ENCODE measurements at places on chromosomes 5 and 9.

GRCh38 chr9:19967216-19967887, 178.5 kb upstream of the SLC24A2 start:
- DNase-seq = no peak

GRCh38 chr9:78288214-78288892, 8.6 kb upstream of the PSAT1 start:
- no peak for DNase-seq

DNA sequence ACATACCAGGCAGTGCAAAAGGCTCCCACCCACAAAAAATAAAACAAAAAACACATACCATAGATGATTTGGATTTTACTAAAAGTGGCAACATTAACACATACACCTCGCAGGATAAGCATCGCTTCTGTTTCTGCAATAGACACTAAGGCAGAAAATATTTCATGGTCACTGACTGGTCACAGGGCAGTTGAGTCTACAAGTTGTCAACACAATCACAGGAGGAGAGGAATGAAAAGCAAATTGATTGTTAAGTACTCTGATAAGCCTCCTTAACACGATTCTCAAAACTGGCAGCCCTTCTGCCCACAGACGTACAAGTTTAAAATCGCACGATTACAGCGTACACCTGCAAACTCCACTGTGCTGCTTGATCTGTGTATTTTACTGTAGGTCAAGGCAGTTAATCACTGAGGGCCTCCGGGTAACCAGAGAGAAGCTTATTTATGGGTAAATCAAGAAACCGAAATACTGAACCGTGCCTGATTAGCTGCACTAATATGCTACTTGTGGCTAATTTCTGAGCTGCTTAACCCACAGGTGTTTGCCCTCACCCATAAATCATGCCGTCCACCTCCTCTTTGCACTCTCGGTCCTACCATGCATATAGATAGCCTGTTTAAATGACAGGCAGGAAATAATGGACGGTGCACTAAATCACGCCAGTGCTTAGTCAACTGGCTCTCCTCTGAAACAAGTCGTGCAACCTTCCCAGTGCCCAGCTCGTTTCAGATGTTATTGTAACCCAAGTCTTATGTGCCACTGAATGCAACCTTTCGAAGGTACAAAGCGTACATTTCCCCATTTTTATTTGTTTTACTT, 659.4 kb upstream of the ADAMTS16 start:
- DNase-seq = no peak

DNA sequence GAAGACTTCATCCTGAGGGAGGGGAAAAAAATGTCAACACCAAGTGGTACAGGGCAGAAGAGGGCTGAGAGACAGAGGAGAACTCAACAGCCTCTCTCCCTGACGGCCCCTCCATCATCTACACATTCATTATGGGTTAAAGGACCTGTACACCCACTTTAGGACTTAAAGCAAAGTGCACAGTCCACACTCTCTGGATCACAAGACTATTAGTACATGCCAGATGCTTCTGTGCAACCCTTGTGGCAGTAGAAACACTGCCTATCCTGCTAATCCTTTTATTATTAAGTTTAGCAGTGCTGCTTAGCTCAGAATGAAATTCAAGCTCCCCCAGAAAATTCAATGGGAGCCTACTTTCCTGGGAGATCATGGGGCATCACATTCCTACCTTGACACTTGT, 1.9 kb downstream of the FRMD3 start:
- DNase-seq = no peak

GRCh38 chr5:134649163-134649835, 714 bp downstream of the SEC24A start:
- DNase-seq = peak; percentile 37

DNA sequence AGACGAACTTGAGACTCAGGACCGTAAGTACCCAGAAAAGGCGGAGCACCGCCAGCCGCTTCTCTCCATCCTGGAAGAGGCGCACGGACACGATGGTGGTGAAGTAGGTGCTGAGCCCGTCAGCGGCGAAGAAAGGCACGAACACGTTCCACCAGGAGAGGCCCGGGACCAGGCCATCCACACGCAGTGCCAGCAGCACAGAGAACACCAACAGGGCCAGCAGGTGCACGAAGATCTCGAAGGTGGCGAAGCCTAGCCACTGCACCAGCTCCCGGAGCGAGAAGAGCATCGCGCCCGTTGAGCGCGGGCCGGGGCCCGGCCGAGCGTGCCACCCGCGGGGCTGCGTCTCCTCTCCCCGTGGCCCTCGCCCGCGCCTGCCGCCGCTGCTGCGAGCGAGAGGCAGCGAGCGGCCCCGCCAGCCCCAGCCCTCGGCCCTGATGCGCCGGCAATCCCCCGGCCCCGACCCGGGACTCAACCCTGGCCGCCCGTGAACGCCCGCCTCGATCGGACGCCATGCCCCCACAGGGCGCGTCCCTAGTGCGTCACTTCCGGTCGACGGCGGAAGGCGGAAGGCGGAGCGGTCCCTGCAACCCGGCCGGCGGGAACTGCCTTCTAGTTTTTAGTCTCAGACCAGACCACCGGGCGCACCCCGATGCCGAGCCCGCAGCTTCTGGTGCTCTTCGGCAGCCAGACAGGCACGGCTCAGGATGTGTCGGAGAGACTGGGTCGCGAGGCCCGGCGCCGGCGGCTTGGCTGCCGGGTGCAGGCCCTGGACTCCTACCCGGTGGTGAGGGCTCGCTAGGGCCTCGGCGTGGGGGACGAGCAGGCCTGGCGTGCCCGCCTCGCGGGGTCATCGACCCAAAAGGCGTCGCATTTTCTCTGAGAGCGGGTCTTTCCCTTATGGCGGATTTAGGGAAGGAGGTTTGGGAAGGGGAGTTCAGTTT, at the start of the genes NDOR1 and TMEM203:
TSS of gene NDOR1 (plus strand) at position 575 of the 944 bp plus-strand sequence. CDS start at position 653, 78 bp downstream.
TSS of gene TMEM203 (minus strand) at position 523 of the 944 bp plus-strand sequence. CDS start at position 289, 234 bp downstream.
- peak; percentile 97 for DNase-seq

- no peak for DNase-seq
Measured at GRCh38 chr5:155091063-155091648, 77.6 kb downstream of the KIF4B start.

DNA sequence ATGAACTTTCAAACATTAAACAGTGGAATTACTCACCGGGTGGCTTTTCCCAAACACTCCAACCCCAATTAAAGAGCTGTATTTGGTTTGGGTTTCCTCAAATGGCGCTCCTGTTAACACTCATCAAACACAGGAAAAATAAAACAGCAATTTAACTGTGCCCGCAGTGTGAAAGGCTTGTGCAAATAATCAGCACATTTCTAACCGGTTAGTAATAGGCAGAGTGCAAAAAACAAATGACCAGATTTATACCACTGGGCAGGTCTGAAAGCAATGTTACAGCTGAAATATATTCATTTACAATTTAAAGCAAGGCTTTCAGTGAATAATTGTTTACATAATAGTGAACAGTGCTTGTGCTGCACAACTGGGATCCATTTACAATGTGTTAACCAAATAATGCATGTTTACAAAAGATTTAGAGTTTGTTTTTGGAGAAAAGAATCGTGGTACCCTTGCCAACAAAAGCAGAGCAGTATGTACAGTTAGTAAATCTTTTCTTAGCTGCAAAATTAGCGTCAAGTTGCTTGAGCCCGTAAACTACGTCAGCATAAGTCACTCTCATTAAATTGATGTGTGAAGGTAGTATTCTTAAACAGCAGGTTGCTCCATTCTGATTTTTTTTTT, 662.9 kb upstream of the ZNF608 start:
- no peak for DNase-seq

DNA sequence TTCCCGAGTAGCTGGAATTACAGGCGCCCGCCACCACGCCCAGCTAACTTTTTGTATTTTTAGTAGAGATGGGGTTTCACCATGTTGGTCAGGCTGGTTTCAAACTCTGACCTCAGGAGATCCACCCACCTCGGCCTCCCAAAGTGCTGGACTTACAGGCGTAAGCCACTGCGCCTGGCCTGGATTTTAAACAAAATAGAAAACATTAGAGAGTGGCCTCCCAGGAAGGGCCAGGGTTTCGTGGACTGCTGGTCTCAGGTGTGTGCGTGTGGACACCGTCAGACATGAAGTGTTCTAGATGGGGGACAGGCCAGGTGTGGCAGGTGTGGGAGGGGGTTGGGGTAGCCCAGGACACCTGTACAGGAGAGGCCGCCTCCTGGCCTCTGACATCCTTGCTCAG, 7.0 kb upstream of the GBGT1 start:
- DNase-seq = no peak

DNA sequence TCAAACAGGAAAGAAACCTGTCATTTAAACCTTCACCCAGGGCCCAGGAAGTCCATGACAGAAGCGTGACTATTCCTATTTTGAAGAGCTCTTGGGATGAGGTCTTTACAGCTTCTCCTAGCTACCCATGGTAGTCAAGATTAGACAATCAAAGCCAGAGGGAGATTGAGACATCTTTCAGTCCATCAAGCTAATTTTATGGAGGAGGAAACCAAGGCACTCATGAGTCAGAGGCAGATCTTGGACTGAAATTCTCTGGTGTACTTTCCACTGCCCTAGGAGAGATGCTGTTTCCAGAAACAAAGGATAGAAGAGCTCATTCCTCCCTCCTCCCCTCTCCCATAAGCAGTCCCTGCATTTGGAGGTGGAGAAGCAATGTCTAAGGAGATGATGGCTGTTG, 9.2 kb downstream of the TNFSF8 start:
- no peak for DNase-seq

DNA sequence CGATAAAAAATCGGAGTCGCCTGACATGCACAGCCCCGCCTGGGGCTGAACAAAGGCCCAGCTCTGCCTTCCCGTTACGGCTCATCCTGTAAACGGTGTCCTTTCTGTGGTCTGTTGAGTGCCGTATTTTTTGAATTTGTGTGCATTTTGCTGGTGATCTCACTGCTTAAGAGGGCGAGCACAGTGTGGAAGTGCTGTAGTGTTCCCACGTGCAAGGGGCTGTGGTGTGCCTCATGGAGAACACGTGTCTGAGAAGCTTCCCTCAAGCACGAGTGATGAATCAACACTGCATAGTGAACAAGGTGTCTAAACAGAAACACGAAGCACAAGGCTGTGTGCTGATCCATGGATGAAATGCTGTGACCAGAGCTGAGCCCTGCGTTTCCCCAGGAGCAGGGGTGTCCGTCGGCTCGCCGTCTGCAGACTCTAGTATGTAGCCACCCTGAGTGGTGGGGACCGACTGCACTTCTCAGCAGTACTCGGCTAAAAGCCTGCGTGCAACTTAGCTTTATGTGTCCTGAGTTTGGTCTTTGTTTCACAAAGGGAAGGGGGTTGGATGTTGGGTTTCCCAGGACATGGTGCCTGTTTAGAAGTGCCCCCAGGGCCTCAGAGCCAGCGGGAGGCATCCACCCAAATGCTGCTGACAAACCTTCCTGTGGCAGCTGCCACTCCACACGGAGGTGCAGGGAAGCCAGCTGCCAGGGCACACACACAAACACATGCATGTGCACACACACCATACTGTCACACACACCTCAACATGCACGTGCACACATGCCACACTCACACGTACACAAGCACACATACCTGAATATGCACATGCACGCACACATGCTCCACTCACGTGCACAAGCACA, 77.2 kb upstream of the IRX4 start:
- DNase-seq = no peak

GRCh38 chr5:80177236-80177635, 78.6 kb downstream of the SERINC5 start:
- DNase-seq = no peak

All from AG08396 (cell line).